SIG-M5 (cell line): ENCODE measurements at places on chromosomes 3 and 15.

- DNase-seq: no peak
Measured at GRCh38 chr3:98027085-98027446, 8.0 kb downstream of the GABRR3 start.

GRCh38 chr3:52234516-52235447 is 4.2 kb downstream of the TWF2 start:
- no peak for DNase-seq

DNA sequence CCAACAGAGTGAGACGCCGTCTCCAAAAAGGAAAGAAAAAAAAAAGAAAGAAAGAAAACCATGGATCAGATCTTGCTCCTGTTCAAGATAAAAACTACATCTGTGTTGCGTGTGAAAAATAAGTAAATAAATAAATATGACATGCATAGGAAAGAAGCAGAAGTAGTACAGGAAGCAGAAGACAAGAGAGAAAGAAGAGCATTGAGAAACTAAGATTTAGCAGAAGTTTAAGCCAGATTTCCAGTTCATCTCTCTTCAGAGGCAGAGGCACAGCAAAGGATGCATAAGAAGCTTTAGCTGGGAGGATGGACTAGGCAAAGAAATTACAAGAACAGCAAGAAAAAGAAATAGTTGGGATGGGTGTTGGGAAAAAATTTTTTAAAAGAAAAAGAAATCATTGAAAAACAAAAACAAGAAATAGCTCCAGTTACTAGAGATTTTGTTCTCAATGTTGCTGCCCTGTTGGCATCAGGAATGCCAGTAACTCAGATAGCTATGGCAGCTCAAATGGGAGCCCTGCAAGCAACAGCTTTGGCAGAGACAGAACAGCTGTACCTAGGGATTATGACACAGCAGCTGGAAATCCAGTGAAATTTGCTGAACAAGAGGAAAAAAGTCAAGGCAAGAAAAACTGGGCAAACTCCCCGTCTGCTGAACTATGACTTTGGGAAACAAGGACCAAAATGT is 17.3 kb downstream of the AP3S2 start:
- no peak for DNase-seq

GRCh38 chr3:11803977-11804892 is 42.5 kb downstream of the TAMM41 start:
- no peak for DNase-seq

- DNase-seq: no peak
Measured at GRCh38 chr3:189848395-189849040, 217.3 kb downstream of the TP63 start.

DNA sequence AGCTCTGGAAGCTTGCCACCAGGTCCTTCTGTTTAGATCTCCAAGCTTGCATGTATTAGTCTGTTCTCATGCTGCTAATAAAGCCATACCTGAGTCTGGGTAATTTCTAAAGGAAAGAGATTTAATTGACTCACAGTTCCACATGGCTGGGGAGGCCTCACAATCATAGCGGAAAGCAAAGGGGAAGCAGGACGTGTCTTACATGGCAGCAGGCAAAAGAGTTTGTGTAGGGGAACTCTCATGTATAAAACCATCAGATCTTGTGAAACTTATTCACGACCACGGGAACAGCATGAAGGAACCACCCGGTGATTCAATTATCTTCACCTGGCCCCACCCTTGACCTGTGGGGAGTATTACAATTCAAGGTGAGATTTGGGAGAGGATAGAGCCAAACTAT is 147.0 kb upstream of the PROK2 start:
- DNase-seq: no peak

DNA sequence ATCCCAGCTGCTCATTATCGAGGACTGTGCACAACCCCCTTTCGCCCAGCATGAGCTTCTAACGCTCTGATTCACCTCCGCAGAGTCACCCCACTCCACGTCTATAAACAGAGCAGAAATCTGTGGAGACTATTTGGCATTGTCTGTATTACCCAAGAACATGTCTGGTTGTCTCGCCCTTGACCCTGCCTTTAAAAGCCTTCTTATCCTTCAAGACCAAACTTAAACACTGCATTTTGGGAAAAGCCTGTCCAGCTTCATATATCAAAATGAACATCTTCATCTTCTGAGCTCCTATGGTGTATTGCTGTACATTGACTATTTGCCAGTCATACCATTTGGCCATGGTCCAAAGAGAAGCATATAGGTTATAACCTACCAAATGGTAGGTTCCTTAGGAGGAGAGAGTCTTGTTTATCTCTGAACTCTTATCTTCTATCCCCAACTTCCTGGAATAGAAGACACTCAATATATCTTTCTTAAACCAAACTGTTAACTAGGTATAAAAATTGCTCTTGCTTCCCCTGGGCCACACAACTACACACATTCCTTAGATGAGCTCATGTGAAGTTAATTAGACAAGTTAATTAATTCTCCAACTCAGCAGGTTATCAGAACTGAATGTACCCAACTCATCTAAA is 90.1 kb downstream of the FBN1 start:
- DNase-seq: no peak

DNA sequence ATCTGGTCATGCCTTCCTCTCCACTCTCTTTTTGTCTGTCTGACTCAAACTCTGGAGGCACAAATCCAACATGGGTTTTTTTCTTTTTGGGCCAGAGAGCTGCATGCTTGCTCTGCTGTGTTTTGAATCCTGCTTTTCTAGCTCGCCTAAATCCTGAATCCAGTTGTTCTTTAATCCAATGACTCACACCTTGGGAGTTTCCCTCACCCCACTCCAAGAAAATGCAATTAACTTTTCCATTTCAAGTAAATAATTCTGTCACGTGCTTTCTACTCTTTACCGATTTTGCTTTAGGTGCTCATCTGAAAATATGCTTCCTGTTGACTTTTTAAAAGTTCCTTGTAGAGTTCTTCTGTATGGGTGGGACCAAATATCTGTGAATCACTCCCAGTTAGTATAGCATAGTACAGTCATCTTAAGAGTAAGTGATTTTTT is 47.6 kb downstream of the SLMAP start:
- no peak for DNase-seq

GRCh38 chr3:88101142-88101541 is 42.1 kb downstream of the ZNF654 start:
- DNase-seq: no peak

DNA sequence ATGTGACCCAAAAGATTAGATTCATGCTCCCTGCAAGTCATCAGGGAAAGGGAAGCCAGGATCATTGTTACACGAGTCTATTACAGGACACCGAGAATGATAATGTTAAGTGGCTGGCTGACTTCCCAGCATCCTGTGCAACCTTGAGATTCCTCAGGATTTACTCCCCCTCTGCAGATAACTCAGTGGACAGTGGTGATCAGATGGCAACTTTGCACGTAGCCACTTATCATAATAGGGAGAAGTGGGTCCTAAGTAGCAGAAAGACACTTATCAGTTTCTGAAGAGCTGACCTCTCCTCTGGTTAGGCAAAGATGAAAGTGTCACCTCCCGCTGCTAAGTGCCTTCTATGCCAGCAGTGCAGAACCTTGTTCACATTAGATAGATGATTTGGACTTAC is 6.7 kb upstream of the TMPRSS7 start:
- no peak for DNase-seq

DNA sequence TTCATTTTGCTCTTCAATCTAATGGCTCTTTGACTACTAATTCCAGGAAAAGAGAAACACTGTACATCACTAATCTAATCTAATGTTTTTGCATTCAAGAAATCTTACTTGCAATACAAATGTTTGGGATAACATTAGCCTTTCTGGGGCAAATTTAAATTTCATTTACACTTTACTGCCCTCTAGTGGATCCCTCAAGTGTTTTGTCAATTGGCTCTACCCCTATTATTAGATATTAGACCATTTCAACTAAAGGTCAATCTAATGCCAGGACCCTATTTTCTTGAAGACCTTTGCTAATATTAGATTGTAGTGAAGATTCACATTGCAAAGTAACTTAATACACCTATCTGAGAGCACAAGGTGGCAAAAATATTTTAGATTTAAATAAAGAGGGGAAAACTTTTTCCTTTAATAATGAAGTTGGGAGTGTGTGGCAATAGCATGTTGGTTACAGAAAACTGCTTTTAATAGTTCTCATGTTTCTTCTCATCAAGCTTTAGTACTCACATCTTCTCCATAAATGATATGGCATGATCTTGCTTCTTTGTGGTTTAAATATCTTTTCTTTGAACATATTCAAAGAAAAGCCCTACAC is 5.0 kb downstream of the C2CD4A start:
- DNase-seq: no peak

GRCh38 chr3:74302969-74303368 is 311.5 kb downstream of the CNTN3 start:
- no peak for DNase-seq

- no peak for DNase-seq
Measured at GRCh38 chr3:114556657-114557213, 262.9 kb downstream of the TIGIT start.

DNA sequence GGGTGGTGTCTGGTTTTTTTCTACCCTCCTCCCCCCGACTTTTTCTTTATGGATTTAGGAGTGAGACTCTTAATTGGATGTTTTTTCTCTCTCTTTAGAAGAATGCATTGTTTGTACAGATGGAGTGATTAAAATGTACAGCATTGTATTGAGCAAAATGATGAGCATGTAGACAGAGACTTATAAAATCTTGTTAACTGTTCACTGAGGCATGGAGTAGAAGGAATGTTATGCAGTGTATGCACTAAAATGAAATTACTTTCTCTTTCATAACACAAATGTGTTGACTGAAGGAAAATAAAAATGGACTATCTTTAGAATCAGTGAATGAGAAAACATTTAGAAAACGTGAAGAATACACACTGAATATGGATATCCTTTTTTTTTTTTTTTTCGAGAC is 39.8 kb downstream of the ZFAND6 start:
- DNase-seq: no peak

GRCh38 chr3:35666888-35667287 is 27.6 kb downstream of the ARPP21 start:
- no peak for DNase-seq

GRCh38 chr15:66006986-66007385 is 137.7 kb downstream of the RAB11A start:
- no peak for DNase-seq

DNA sequence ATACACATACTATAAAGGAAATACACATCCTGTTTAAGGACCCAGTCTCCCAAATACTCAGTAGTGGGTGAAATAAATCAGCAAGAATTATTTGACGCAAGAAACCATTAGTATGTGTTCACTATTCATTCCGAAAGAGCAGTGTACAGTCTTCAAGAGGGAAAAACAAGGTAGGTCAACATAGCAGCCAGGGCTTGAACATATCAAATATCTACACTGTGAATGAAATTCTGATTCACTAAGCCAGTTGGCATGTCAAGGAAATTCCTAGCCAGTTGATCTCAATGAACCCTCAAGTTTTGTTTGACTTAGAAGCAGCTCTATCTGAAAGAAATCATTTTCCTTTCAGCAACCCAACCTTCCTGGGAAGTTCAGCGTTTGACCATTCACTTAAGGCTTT is 99.0 kb downstream of the CNTN3 start:
- DNase-seq: no peak

- DNase-seq: no peak
Measured at GRCh38 chr3:107848351-107848915, 242.4 kb downstream of the CD47 start.

DNA sequence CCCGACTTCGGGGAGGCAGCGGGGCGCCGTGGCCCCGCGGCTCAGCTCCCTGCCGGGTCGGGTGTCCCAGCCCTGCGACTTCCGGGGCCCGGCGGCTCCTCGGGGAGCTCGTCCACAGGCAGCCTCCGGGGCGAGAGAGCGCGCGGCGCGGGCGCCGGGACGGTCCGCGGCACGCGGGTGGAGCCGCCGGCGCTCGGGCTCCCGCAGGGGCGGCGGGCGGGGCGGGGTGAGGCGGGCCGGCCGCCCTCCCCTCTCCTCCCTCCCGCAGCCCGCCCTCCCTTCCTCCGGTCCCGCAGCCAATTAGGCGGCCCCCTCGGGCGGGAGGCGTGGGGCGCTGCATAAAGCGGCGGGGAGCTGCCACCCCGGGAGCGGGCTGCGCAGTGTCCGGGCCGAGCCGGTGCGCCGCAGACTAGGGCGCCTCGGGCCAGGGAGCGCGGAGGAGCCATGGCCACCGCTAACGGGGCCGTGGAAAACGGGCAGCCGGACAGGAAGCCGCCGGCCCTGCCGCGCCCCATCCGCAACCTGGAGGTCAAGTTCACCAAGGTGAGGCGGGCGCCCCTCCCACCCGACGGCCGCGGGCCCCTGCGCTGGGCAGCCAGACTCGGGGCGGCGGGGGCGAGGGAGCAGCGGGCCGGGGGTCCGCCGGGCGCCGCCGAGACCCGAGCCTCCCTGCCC is at the start of gene ALDH1A3:
Gene ALDH1A3, plus strand, starts transcription at position 368 of the 675 bp plus-strand sequence. Its CDS starts 77 bp downstream, at position 445.
- no peak for DNase-seq

DNA sequence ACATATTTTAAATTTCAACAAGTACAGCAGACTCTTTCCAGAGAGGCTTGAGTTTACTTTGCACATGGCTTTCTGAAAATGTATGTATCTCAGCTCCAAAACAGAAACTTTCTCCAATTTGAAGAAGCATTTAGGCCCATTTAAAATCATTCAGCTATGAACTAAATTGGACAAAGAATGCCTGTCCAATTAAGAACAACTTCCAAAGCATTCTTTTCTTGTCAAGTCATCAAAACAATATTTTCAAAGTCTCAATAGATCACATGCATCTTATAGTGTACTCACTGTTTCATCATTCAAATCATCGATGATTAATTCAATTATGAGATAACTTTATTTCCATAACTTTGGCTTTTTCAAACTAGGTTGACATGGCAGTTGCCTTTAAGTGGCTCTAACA is 95.2 kb downstream of the KBTBD8 start:
- DNase-seq: no peak

DNA sequence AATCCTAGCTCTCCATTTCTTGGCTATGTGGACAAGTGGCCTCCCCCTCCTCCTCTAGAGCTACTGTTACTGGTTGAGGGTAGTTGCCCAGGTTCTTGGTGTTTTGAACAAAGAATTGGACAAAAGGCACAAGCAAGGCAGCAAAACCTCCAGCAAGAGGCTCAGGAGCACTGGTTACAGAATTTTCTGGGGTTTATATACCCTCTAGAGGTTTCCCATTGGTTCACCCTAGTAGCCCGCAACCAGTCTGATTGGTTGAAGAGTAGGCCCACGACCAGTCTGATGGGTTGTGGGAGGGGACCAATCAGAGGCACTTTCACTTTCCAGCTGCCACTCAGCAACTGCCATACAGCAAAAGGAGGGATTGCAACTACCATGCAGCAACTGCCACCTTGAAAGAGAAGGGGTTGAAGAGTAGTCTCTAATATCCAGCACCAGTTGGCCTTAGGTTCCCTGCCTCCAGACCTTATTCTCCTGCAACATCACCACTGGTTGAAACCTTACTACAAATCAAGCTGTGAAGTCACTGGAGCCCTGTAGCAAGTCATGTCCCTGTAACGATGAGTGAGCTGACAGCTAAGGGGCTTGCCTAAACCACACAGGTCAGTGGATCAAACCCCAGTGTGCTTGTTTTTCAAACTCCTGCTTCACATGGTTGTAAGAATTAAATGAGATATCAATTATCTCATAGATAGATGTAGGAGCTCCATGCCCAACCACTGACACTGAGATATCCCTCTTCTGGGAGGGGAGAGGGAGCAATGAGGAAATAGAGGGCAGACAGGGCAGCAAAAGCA is 2.9 kb upstream of the C15orf39 start:
- DNase-seq: no peak

- DNase-seq: no peak
Measured at GRCh38 chr3:119579366-119580066, at the start of gene ADPRH. Gene ADPRH, plus strand, starts transcription at chr3:119579492. Its CDS starts 2,678 bp downstream, at chr3:119582170.

GRCh38 chr3:194723846-194724618 is 38.3 kb downstream of the FAM43A start:
- no peak for DNase-seq

- no peak for DNase-seq
Measured at GRCh38 chr15:69809421-69809820, 288.3 kb downstream of the TLE3 start.

- no peak for DNase-seq
Measured at GRCh38 chr3:100899440-100900091, 93.7 kb downstream of the ABI3BP start.
